Vagina (tissue), 2 donors: ENCODE measurements at places on chromosomes 4 and X.

DNA sequence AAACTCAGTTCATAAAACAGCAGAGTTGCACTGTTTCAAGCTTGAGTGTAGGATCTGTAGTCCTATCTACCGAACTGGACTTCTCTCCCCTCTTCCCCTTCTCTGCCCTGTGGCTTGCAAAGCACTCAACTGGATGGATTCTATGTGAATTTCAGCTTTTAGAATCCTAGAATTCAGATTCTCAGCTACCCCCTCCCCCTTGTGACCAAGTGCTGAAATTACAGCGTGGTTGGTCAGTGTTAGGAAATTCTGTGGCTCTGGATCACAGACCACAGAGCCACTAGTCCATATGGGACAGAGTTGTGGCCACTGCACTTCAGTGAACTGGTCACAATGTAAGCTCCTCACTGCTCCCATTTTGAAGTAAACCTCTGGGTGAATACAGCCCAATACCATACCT, 64.6 kb upstream of the TRPC5 start:
- DNase-seq, result no peak

DNA sequence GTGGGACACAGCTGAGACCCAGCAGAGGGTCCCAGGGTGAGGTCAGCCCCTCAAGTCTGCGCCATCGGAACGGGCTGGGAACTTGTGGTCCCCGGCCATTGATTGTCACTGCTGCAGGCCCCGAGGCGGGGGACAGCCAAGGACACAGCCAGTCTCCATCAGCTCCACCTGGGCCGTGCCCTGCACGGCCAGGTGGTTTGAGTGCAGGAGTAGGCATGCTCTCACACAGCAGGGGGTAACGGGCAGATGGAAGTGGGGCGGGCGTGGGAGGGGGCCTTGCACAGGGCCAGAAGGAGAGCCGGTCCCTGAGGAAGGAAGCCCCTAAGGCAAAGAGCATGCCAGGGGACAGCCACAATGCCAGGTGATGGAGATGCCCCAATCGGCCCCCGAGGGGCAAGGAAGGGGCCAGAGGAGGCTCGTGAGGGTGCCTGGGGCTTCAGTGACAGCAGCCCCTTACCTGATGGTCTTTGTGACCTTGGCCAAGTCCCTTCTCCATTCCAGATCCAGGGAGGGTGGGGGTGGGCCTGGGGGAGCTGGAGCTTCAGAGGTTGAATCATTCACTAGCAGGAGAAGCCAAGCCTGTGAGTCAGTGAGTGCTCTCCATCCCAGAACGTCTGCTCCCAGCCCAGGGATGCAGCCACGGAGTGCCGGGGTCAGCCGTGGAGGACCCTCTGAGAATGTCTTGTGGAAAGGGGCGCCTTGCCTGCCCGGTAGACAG, 2.3 kb downstream of the ATP2B3 start:
- DNase-seq, result no peak

DNA sequence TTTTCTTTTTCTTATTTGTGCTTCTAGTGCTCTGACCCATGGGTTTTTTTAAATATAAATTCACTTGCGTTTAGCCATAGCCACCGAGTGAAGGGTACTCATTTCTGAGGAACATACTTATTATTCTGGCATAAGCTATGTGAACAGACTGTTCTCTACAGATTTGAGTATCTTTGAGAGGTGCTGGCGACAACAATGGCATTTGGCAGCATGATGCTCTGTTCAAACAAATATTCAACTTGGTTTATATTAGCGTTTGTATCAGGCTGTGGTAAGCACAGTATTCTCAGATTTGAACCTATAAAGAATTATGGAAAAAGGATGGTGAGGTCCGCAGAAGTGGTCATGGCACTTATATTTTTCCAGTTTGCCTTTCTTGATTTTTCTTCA, 108.7 kb upstream of the LIMCH1 start:
- DNase-seq, result no peak

DNA sequence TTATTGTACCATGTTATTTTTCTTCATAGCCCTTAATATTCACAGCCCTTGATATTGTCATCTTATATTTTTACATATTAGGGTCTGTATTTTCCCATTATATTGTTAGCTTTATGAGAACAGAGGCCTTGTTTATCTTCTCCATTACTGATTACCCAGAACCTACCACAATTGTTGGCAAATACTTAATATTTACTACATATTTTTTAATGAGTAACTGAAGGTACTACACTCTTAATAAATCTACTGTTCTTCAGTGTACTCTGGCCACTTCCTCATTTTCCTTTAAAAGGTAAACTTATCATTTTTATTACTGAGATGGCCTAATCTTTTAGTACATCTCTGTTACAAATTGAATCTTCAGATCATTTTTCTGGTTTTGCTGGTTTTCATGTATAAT, 133.5 kb downstream of the COL4A5 start:
- DNase-seq, result no peak

GRCh38 chrX:101415180-101416145, 7.4 kb downstream of the HNRNPH2 start:
- no peak for DNase-seq

- DNase-seq, result peak; percentile 11
Measured at GRCh38 chrX:701673-702072, 71.1 kb downstream of the SHOX start.

DNA sequence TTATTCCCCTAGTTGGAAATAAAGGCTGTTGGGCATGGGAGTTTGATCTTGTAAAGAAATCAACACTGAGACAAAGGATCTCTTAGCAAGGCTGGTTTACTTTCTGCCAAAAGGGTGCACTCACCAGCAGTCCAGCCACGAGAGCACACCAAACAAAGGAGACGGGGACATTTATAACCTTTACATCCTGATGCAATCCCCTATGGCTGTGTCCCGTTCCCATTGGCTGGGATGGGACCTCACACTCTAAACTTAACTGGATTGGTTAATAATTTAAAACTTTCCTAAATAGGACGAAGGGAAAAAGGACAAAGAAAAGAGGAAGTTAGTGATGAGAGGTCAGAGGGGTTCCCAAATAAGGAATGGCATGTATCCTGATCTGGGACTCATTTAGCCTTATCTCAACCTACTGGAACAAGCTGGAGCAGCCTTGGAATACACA, 17.9 kb downstream of the METAP1 start:
- DNase-seq, result no peak
